NCI-H774 (cell line): ENCODE measurements at places on chromosomes 11 and 22.

- DNase-seq: peak; percentile 5
Observed at GRCh38 chr11:45997599-45997998, 75.1 kb downstream of the LARGE2 start.

DNA sequence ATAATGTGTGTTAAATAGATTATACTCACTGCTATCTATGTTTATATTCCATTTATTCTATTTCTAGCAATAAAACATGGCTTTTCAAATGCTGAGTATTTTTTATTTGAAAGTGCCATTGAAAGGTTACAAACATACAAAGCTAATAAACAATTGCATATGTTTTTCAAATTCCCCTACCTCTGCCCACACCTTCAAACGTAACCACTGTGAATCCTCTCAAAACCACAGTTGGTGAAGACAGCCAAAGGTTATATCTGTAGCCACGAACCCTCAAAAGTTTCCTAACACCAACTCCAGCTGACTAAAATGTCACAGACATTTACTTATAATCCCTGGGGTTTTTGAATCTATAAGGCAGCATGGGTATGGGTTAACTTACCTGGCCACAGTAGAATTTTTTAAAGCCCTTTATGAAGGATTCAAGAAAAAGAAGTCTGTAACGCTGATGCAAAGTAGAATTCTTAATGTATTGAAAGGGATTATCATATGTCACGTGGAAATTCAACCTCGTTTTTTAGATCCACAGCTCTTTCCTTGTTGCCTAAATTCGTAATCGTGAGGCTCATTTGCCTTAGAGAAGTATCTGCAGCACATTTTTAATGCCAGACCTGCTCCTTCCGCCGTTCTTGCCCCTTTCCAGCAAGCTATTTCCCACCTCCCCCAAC, 122.5 kb upstream of the ZC3H12C start:
- DNase-seq: no peak

- DNase-seq: no peak
Observed at GRCh38 chr22:48319321-48320047, 1508.2 kb downstream of the BRD1 start.

- no peak for DNase-seq
Observed at GRCh38 chr22:32852395-32853251, 51.1 kb downstream of the TIMP3 start.

GRCh38 chr22:30990690-30991089, 21.6 kb downstream of the TUG1 start:
- no peak for DNase-seq

- no peak for DNase-seq
Observed at GRCh38 chr11:133708547-133709051, 136.7 kb downstream of the SPATA19 start.

DNA sequence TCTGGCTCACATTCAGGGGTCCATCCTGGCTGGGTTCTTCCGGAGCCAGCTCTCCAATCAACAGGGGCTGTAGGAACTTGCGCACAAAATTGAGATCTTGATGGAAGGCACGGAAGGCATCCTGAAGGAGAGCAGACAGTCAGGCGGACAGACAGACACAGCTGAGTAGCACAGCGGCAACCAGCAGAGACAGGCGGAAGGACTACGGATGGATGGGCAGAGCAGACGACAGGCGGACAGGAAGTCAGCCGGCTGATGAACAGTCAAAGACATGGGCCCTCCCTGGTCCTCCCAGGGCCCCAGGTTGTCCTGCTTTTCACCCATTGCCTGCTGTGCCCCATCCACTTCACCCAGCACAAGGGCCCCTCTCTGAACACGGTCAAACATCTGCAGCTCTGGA, 11.3 kb downstream of the FADS3 start:
- no peak for DNase-seq

DNA sequence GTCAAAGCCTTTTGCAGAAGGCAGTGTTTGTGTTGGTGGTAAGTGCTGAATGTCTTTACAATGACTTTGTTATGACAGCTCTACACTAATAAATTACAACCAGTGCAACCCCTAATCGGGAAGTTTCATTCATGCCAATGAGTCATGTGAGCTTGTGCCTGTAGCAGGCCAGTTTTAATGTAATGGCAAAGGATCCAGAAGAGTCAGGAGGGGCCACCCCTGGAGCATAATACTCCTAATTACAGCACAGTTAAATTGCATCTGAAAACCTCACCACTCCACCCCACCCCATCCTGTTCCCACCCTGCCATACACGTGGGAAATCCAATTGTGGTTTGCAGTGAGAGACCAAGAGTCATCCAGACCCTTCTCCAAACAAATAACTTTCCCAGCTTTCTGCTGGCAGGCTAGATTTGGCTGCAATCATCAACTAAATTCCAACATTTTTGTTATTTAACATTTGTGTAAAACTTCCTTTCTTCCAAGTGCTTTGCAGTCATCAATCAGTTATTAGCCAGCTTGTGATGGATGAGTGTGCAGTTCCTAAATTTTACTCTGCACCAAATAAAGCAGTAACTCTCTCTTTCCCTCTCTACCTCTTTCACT, 277.3 kb upstream of the FAT3 start:
- peak; percentile 90 for DNase-seq

DNA sequence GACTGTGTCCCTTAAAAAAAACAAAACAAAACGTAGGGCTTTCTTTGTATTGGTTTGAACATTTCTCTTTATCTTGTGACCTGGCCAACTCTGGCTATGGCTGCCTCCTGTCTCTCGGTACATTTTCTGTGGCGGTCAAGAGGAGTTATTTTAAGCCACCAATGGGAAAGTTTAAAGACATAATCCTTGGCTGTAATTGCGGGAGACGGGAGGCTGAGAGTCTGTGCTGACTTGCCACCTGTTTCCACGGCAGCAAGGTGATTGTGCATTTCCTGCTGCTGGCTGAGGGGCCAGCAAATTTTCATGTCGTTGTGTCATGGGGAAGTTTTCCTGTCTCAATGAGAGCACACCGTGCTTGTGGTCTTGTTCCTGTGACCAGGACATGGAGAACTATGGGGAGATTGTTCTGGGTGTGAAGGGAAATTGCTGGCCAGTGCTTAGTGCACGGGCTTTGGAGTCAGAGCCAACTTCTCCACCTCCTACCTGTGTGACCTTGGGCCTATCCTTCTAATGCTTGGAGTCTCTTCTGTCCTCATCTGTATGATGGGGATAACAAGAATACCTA, 11.0 kb downstream of the PTPRJ start:
- peak; percentile 56 for DNase-seq

DNA sequence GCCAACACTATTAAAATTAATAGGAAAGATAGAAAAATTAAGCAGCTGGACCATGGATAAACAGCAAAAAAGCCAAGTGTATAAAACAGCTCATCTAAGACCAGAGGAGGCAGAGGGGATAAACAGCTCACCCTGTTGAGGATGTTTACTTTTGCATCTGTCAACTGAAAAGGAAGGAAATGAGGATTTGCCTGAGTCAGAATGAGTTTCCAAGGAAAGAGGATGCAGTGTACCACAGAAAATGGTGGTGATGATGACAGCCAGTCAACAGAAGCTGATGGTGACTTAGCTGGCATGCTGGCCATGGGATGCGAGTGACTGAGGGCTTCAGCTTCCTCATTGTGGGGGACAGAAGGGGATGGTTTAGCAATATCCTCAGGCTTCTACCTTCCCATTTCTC, 183.5 kb downstream of the KIRREL3 start:
- DNase-seq: no peak

DNA sequence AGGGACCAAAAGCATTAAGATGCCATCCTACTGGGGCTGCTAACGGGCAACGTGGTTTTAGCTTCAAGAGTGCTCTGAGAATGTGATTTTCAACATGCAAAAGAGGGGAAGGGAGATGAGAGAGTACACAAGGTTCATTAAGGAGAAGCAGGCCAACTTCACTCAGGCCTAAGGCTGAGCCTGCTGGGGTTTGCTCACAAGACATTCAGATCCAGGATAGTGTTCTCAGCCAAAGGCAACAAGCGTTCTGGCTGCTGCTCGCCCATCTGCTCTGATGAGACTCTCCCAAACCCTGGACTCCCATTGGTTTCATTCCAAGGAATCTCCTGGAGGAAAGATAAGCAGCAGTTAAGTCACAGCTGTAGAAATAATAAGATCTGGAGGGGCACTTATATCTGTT, 23.6 kb upstream of the UPB1 start:
- DNase-seq: no peak

- no peak for DNase-seq
Observed at GRCh38 chr22:31328544-31328960, 17.6 kb downstream of the PATZ1 start.

DNA sequence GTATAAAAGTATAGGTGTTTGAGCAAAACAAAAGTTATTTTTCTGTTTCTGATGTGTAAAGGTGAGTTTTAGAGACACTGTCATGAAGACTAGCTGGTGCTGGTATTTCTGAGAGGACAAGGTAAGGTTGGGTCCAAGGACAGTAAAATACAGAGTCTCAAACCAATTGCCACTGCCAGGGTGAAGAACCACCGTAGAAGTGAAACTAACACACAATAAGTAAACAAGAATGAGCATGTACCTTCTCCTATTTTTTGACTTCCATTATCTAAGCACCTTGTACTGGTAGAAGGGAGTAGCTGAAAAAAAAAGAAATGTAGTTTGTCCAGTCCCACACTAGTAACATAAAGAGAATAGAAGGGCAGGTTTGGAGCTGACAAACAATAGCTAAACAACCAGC, 117.3 kb downstream of the TTC28 start:
- no peak for DNase-seq

DNA sequence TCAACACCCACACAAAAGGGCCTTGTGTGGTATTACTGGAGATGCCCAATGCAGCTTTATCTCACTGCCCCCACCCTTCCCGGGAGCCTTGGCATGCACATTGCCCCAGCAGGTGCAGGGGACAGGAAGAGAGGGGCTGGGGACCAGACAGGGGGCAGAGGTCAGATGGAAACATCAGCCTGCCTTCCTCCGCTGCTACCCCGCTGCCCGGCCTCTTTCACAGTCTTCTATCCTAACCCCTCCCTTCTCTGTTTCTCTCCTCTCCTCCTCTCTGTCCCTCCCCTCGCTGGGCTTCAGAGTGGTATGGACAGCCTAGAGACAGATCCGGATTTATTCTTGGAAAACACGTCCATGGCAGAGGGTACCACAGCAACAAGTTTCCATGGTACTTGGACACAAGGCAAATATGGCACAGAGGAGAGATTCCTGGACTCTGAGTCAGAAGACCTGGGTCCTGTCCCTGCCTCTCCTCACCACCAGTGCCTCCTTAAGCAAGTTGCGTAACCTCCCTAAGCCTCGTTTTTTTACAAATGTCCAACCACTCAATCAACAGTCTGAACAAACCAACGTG, 8.3 kb upstream of the IGSF9B start:
- DNase-seq: no peak

- no peak for DNase-seq
Observed at GRCh38 chr11:117303646-117304315, 12.3 kb downstream of the BACE1 start.

DNA sequence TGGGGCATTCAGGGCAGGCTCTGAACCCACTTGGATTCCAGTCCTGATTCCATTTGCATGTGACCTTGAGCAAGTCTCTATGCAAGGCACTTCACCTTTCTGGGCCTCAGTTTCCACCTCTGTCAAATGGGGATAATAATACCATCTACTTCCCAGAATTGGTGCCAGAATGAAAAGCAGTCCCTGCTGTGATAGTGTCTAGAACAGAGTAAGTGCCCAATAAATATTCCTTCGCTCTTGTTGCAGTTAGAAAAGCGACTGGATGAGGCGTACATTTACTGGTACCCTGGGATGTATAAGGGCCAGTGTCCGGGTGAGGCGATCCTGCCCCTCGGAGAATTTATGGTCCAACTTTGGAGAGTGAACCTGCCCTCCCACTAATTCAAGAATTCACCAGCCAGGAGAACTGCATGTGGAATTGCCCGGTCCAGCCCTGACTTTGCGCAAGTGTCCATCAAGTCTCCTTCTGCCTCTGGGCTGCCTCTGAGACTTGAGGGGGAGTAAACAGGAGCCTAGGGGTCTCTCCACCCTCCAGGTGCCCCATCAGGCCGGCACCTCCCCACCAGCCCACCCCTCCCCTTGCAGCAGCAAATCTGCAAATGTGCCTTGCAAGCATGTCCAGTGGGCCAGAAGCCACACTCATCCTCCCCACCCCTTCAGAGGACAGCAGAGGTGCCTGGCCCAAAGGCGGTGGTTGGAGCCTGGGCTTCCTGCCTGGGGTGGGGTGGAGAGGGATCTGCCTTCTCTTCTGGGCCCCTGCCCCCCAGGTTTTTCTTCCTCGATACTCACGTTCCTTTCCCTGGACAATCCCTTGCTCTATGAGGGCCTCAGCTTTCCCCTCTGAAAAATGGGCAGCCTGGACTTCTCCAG, 30.9 kb upstream of the SLC35C1 start:
- no peak for DNase-seq

GRCh38 chr11:48093795-48094642, 113.7 kb downstream of the PTPRJ start:
- peak; percentile 67 for DNase-seq

DNA sequence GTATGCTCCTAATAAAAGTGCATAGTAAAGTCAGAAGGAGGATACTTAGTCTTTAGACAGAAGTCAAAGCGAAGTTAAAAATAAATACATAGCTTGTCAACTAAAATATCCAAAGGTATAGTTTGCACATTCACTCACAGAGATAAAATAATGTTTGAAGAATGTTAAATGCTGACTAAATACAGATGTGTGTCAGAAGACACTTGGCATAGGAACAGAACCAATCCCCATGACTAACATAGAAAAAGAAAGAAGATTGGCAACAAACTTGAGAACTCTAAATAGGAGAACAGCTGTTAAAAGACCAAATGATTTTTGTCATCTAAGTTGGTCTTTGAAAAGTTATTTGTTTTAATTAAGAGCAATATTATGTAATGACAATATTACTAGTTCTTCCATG, 1172.1 kb upstream of the RAG2 start:
- no peak for DNase-seq
